ENCODE measurements at places on chromosomes 2 and 18.

DNA sequence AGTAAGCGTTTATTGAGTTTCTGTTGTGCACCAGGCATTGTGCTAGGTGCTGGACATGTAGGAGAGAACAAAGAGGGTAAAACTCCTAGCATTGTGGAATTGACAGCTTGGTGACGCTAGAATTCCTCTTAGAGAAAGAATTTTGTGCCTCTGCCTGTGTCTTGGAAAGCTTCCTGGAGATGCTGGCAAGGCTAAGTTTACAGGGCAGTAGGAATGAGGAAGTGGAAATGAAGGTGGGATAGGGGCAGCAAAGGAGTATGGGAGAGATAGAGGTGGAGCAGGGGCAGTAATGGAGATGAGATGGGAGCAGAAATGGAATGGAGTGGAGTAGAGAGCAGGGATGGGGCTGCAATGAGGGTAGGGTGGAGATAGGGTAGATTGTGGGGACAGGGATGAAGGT is 29.8 kb downstream of the GPR39 start:
- no peak for DNase-seq

GRCh38 chr2:33040541-33040940 is 93.8 kb downstream of the LTBP1 start:
- no peak for DNase-seq

- DNase-seq: no peak
These were observed 593.2 kb upstream of the ZNF804A start for GRCh38 chr2:184004948-184005672.

GRCh38 chr2:224369028-224369632 is 32.8 kb downstream of the FAM124B start:
- DNase-seq: no peak

DNA sequence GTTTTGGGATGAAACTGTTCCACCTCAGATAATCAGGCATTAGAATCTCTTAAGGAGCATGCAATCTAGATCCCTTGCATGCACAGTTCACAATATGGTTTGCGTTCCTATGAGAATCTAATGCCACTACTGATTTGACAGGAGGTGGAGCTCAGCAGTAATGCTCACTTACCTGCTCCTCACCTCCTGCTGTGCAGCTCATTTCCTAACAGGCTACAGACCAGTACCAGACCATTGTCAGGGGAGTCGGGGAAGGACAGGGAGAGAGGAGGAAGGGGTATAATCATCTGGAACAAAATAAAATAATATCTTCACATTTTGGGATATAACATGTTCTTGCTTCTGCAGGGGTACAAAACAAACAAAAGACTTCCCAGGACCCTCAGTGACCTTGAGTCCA is 532.0 kb upstream of the FSHR start:
- no peak for DNase-seq

- DNase-seq: no peak
These were observed 94.1 kb downstream of the PTPRM start for GRCh38 chr18:7661207-7661606.

DNA sequence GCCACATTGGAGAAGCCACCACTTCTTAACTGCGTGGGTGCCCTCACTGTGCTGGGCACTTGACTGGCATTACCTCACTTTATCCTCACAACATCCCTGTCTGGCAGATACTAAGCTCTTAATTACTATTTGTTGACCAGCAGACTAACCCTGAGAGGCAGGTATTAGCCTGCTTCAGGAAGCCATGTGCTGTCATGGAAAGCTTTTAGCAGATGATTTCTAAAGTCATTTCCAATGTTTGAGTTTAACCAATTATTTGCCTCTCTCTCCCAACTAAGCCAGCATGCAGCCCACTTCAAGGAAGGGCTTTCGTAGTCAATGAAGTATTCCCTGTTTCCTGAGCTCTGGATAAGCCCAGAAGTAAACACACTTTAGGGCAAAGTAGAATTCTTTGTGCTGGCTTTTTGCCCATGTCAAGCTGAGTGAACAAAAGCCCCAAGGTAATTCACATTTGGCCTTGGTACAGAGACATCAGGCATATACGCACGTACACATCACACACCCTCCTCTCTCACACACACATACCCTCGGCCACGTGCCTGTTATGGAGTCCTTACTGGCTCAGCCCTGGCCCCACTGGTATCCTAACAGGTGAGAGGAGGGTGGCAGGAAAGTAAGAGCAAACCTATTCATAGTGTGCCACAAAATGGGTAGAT is 108.6 kb downstream of the C1D start:
- DNase-seq: no peak

- no peak for DNase-seq
These were observed 183.1 kb upstream of the CXCR4 start for GRCh38 chr2:136301006-136301405.

- no peak for DNase-seq
These were observed 138.6 kb upstream of the EPHA4 start for GRCh38 chr2:221710744-221711143.

GRCh38 chr2:237697586-237698357 is 70.4 kb downstream of the LRRFIP1 start:
- DNase-seq: peak; percentile 64

DNA sequence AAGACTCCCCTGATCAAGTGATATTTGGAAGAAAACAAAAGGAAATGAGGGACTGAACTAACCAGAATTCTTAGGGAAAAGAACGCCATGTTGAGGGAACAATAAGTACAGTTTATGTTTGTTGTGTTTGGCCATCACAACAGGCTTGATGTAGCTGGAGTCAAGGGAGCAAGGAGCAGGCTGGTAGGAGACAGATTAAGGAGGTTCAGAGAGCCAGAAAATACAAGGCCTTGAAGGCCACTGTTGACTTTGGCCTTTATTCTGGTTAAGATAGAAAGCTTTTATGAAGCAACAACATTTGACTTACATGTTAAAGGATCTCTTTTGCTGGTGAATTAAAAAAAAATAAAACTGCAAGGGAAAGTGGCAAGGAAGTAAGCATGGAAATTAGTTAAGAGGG is 754.1 kb upstream of the SLC8A1 start:
- no peak for DNase-seq

DNA sequence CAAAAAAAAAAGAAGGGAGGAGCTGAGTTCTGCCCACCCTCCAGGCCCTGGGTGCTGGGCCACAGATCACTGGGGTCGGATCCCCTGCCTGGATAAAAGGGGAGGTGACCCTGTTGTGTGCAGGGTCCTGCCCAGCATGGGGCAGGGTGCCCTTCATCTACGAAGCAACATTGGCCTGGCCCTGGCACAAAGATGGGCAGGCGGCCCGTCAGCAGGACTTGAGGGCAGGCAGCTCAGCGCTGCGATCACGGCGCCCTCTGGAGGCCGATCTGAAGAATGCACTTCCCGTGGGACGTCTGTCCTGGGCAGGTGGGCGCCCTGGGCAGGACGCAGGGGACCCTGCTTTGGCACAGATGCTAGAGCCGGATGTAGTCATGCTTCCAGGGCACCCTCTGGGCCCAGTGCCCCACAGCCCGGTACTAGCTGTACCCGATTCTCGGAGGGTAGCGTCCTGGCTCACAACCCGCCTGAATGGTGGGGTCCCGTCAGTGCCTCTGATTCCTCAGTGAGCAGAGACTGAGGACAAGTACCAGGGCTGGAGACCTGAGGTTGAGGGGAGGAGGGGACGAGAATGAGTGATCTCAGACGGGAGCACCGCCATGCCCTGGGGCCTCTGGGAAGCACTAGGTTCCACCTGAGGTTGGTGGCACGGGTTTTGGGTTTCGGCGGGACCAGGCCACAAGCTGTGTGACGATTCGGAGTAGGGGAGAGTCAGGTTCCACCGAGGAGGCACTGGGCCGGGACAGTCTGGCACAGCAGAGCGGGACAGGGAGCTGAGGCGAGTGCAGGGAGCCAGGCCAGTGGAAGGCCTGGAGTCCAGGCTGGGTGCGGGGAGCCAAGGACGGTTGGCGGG is 18.0 kb downstream of the ARID5A start:
- DNase-seq: peak; percentile 77

DNA sequence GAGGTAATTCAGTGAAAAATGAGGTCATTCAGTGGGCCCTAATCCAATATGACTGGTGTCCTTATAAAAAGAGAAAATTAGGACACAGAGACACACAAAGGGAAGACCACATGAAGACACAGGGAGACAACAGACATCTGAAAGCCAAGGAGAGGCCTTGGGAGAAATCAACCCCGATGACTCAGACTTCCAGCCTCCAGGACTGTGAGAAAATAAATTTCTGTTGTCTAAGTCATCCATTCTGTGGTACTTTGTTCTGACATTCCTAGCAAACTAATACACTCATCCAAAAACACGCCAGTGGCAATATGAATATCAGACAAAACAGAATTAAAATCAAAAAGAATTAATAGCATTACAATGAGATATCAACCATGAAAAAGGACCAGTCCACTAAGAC is 303.7 kb downstream of the SS18 start:
- DNase-seq: no peak

GRCh38 chr2:57885742-57886141 is 160.9 kb upstream of the VRK2 start:
- DNase-seq: no peak

GRCh38 chr2:168793596-168793995 is 8.8 kb upstream of the NOSTRIN start:
- no peak for DNase-seq

DNA sequence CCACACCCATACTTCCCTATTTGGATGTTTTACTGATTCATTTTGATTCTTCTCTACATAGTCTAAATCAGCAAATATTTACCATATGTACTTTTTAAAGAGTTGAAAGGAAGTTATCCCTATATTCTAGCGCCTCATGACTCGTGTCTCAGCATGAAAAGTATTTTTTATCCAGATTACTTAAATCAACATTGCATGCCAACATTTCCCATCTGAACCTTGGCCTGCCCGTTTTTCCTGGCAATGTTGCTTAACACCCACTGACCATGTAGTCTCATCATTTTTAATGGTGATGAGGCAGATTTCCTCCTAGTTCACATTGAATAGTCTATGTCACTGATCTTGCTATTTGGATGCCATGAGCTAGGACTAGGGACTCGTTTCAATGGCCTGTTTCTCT is 13.2 kb upstream of the SCYGR5 start:
- no peak for DNase-seq

DNA sequence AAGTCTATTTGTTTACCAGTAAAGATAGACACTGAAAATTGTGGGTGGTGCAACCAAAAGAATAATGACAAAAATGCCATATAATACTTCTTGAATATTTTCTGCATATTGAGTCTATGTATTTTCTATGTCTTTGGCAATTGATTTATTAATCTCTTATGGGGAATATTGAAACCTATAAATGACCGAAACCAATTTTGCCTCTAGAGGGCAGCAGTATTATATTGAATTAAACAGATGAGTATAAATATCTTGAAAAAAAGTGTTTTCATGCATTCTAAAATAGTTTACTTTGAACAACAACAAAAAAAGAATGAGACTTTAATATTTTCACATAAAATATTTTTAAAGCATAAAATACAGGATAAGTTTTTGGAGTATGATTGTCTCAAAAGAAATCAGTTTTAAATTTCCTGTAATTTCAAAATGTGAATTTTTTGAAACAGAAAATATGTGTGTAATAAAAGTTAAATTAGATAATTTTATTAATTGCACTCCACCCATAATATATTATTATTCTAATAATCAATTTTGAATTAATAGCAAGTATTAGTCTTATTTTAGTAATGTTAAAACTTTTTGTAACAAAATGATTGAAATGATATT is 49.9 kb upstream of the CALCRL start:
- no peak for DNase-seq

DNA sequence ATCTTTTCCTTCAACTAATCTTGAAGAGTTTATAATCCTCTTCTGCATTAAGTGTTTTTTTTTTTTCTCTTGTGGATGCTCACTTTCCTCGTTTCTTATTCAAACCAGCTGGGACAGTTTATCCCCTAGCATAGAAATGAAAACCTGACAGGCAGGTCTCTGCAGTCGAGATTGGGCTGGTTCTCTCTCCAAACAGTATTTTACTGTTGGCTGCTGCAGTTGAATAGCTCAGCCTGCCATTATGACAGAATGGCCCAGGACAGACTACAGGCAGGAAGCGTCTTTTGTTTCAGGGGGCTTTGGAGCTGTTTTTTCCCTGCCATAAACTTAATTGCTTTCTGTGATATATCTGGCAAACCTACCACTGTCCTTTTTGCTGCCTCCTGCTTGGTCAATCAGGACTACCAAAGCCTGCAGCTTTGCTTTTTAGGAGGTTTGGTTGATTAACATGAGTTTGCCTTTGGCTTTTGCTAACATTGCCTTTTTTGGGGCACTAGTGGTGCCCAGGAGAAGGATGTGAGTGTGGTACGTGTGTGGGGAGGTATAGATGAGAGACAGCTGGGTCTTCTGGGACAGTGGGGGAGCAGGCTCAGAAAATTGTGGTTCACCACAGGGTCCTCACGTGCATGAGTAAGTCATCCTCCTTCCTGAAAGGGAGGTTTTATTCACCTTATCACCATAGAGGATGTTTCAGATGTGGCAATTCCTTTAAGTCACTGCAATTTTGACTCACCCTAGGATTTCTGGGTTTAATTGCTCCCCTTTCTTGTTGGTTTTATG is 128.7 kb downstream of the LYPD6B start:
- peak; percentile 50 for DNase-seq

DNA sequence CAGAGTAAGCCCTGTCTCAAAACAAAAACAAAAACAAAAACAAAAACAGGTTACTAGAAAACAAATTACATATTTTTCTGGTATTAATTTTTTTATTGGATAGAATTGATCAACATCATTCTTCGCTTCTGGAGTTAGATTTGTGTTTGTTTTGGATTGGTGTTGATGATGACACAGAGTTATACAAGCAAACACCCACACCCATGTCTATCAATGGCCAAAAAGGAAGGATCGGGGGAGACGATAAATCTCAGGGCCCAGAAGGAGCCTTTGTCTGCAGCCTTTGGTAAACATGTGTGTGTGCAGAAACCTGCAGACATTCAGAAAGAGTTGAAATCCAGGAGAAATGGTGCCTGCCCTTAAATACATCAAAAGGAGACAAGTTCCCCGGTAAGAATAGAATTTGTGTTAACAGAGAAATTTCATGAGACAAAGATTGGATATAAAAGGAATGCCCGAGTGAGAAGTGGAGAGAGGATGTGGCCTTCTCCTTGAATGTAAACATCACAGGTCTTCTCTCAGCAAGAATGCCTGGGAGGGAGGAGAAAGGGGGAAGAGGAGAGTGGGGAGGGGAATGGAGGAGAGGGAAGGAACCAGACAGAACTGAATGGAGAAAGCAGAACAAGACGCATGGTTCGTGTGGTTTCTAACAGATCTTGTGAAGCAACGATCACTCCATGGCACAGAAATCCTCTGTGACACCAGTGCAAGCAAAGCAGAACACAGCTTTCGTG is 40.4 kb upstream of the TMEM178A start:
- DNase-seq: no peak

DNA sequence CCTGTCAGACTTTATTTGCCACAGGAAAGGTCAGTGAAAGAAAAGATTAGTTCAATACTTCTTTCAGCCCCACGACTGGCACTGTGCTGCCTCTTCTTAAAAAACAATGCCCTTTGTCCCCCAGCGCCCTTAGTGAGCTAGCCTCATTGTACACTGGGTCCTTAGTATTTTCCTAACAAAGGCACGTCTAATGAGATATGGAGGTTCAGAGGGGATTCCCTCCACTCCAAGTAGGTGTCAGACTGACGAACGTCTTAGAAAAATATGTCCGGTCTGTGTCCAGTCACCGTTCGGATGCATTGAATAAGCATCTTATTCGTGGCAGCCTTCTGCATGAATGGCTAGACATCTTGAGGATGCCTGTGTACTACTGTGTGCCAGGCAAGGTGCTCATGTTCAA is 1.1 kb downstream of the FECH start:
- no peak for DNase-seq

Data from activated CD4-positive, alpha-beta T cell treated with anti-CD3 and anti-CD28 coated beads for 48 hours (primary cell).